ENCODE measurements at places on chromosomes 11 and 22.

- DNase-seq: no peak
Observed at GRCh38 chr11:57513452-57513795, 2.1 kb downstream of the SLC43A1 start.

- DNase-seq: no peak
Observed at GRCh38 chr22:48138855-48139254, 1376.4 kb downstream of the TBC1D22A start.

DNA sequence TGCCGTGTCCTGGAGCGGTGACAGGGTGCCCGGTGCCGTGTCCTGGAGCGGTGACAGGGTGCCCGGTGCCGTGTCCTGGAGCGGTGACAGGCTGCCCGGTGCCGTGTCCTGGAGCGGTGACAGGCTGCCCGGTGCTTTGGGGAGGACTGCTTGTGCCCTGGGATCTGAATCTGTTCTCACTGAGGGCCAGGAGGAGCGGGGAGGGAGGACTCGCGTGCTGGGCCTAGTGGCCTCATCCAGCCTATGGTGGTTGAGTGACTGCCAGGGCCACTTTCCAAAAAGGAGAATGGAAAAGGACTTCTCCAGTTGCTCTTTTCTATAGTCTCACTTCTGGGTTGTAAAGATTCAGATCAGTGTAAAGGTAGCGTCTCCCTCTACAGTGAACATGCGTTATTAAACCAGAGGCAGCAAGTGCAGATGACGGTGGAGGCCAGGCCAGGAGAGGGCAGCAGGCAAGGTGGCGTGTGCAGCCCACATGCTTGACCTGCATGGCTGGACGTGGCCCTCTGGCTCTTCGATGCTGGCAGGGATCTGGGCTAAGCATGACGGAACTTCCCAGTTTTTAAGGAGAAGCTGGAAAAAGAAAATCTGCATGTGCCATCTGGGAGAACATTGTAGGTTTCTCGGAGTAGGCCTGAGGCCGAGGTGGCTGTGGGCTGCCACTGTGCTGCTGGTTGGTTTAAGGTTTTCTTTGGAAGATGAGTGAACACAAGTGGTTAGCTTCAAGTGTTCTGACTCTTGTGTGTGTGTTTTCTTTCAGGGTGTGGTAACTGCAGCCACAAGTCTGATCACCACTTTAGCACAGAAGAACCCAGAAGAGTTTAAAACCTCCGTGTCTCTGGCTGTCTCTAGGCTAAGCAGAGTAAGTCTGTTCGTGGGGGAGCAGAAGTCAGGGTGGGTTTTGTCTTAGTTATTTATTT, 55.0 kb downstream of the AP2A2 start:
- no peak for DNase-seq

GRCh38 chr11:790721-791564, 1.1 kb upstream of the CEND1 start:
- DNase-seq: no peak

DNA sequence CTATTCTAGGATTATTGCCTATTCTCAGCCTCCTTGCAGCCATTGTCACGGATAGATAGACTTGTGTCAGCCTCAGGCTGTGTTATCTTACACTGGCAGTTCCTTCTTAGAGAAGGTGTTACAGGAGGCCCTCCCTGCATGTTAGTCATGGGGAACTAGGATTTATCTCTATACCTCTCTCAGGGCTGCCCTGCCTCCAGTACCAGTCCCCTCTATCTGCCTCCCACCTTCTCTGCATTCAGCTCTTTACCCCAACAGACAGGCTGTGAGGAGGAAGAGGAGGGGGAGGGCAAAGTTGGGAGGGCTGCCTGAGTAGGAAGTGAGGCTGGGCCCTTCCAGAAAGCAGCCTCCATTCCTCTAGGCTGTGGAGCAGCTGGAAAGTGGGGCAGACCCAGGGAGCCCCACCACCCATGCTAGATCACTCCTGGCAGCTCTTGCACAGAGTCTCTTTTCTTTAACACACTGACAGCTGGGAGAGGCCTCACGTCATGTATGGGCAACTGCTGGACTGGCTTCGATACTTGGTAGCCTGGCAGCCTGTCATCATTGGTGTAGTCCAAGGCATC, 2.9 kb upstream of the IL18BP start:
- DNase-seq: no peak

GRCh38 chr11:77069336-77069968, 2.7 kb downstream of the CAPN5 start:
- no peak for DNase-seq

GRCh38 chr22:22926370-22927195, 39.0 kb downstream of the IGLL5 start:
- no peak for DNase-seq

GRCh38 chr22:39114112-39114511, 17.1 kb downstream of the APOBEC3H start:
- no peak for DNase-seq

DNA sequence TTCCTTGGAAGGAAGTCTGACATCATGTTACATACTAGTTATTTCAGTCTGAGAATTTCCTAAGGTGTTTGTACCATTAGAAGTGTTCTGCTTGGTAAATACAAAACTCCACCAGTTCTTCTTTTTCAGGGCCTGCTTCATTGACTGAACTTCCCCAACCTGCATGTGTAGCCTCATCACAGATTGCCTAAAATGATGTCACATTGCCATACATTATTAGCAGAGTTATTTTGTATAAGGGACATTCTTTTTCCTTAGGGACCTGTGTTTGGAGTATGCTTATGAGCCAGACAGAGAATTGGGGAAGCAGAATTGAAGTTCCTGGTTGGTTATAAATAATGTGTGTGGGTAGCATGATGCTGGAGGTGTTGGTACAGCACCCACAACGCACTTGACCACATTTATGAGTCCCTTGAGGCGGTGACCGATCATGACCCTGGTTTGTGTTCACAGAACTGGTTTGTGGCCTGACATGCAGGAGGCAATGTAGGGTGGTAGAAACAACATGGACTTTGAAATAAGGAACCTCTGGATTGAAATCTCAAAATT, 16.4 kb upstream of the MMP7 start:
- no peak for DNase-seq

GRCh38 chr11:48013269-48013901, 33.0 kb downstream of the PTPRJ start:
- no peak for DNase-seq

DNA sequence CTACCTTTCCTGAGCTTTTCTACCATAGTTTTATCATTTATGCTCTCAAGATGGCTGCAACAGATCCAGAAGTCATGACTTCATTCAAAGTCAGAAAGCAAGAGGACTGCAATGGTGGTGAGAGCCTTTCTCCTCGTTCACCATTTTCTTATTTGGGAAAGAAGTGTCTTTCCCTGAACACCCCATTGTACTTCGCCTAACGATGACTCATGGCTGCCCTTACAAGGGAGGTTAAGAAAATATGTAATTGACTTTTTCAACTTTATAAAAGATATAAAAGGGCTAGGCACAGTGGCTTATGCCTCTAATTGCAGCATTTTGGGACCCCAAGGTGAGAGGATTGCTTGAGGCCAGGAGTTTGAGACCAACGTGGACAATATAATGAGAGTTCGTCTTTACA, 541.7 kb downstream of the METTL15 start:
- DNase-seq: no peak

DNA sequence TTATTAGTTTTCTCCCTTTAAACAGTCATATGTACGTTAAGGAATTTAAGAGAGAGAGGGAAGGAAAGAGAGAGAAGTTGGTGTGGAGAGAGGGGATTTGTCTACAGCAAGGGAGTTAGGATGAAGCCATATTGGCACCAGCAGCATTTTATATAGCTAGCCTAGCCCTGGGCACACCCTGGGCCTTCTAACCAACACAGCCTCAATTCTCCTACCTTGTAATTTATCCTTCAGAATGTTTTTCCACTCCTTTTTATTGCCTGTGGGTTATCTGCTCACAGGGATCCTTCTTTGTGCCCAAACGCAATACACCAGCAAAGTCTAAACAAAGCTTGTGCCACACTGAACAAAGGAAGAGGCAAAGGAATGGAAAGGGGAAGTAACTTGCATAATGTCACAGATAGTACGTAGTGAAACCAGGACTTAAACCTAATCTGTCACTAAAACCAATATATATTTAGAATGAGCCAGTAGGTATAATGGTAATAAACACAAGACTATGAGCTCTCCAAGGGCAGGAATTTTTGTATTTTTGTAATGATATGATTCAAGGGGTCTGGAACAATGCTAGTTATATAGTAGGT, 613.8 kb upstream of the TENM4 start:
- DNase-seq: no peak

DNA sequence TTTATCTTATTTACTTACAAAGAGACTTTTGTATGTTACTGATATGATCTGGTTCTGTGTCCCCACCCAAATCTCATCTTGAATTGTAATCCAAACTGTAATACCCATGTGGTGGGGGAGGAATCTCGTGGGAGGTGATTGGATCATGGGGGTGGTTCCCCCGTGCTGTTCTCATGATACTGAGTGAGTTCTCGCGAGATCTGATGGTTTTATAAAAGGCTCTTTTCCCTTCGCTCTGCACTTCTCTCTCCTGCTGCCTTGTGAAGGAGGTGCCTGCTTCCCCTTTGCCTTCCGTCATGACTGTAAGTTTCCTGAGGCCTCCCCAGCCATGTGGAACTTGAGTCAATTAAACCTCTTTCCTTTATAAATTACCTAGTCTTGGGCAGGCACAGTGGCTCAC, 42.4 kb upstream of the WNT7B start:
- no peak for DNase-seq

DNA sequence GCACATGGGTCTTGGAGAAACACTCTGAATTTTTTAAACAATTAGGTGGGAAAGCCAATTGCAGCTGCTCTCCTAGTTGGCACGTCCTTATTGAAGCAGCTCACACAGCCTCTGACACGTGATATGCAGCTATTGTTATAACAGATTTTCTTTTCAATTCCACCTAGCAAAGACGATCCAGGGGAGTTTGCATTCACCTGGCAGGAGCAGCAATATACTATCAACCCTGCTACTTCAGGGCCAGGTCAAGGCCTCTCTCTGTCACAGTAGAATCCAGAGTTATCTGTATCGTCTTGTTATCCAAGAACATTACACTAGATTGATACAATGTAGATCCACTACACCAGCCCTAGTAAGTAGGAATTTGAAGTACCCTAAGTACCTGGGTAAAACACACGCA, 8.3 kb downstream of the KRTAP5-11 start:
- DNase-seq: no peak

- no peak for DNase-seq
Observed at GRCh38 chr22:40345815-40346184, 500 bp upstream of the ADSL start.

DNA sequence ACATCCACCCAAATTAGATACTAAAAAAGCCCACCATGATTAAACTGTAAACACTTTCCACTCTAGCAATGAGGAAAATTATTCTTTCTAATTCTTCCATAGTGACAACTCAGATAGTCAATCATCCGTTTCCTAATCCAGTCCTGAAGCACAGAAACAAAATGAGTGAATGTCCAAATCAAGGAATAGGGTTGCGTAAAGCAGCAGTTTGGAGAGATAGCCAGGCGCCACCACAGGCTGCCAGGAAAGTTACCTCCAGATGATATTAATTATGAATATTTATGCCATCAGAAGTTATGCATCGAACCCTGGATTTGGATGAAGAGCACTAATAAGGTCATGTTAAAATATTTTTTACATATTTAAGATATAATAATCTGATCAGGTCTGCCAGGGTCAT, 63.2 kb downstream of the ETS1 start:
- DNase-seq: no peak

- DNase-seq: no peak
Observed at GRCh38 chr11:92707665-92708064, 261.8 kb upstream of the MTNR1B start.

- DNase-seq: no peak
Observed at GRCh38 chr11:86183694-86184093, 60.9 kb upstream of the EED start.

DNA sequence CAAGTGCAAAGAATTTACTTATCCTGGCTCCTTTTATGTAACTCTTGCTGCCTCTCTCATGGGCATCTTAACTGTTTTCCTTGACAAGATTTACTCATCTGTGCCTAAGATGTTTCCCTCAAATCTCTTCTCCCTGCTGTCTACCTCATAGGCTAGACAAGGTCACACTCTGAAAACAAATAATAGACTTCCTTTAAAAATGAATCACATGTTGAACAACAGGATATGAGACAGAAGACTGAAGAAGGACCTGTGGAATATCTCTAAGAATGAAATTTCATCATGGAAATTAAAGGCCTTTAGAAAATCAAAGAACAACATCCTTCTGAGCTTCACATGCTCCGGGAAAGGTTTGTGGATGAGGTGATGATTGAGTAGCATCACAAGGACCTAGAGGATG, 6.0 kb upstream of the SCGB2A2 start:
- DNase-seq: no peak

- DNase-seq: no peak
Observed at GRCh38 chr11:63840356-63841060, 1.6 kb downstream of the MARK2 start.

GRCh38 chr11:116527180-116527991, 245.4 kb downstream of the BUD13 start:
- no peak for DNase-seq

- DNase-seq: no peak
Observed at GRCh38 chr11:109039611-109040010, 374.7 kb downstream of the DDX10 start.

DNA sequence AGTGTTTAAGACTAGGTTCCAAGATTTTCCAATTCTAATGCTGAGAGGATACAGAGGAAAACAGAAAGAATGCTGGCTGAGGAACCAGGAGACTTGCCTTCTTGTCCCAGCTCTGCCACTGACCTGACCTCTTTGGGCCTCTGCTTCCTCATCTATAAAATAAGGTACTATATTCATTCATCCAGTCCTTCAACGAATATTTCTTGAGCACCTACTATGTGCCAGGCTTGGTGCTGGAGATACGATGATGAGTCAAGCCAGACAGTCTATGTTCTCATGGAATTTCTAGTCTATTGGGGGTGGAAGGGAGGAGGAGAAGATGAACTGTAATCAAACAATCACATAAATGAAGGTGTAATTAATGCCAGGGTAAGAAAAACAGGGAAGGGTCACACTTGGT, 27.8 kb upstream of the UPB1 start:
- no peak for DNase-seq

GRCh38 chr11:2929531-2929949, 320 bp upstream of the PHLDA2 start:
- no peak for DNase-seq

DNA sequence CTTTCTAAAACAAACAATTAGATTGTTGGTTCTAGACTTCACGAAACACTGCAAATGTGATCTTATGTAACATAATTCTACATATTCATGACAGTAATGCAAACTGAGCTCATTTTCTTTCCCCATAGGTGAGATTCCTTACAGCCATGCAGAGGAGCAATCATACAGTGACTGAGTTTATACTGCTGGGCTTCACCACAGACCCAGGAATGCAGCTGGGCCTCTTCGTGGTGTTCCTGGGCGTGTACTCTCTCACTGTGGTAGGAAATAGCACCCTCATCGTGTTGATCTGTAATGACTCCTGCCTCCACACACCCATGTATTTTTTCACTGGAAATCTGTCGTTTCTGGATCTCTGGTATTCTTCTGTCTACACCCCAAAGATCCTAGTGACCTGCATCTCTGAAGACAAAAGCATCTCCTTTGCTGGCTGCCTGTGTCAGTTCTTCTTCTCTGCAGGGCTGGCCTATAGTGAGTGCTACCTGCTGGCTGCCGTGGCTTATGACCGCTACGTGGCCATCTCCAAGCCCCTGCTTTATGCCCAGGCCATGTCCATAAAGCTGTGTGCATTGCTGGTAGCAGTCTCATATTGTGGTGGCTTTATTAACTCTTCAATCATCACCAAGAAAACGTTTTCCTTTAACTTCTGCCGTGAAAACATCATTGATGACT, 1.5 kb downstream of the OR9G1 start:
- DNase-seq: no peak

GRCh38 chr11:9718147-9718546, 54.3 kb downstream of the SWAP70 start:
- DNase-seq: no peak

Data from hippocampal formation (tissue), 2 donors.